ENCODE measurements at places on chromosomes 12 and 14.

- DNase-seq: peak; percentile 84
Observed at GRCh38 chr12:54201001-54201794, 12.4 kb upstream of the SMUG1 start.

- DNase-seq: no peak
Observed at GRCh38 chr14:76090616-76091391, 60.9 kb upstream of the GPATCH2L start.

GRCh38 chr14:90495357-90496276 is 98.8 kb downstream of the CALM1 start:
- peak; percentile 45 for DNase-seq

- DNase-seq: no peak
Observed at GRCh38 chr14:64673316-64673715, 30.9 kb upstream of the PLEKHG3 start.

DNA sequence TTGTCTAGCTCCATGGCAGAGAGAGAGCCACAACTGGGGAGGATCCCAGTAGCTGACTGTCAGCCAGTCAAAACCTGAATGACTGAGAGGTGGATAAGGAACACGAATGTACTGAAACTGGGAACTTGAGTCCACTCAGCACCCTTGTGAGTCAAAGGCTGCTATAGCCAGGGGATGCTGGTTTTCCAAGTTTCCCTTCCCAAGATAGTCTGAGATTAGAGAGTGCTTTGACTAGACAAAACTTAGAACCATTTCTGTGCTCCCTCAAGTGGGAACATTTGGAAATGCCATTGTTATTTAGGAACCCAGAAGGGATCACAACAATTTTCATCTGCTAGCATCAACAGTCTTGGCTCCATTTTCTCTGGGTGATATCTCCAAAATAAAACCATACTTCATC is 4.0 kb downstream of the PRKAG1 start:
- DNase-seq: no peak
